ENCODE measurements at places on chromosomes 4 and X.

GRCh38 chrX:112473654-112474053, 206.1 kb downstream of the LHFPL1 start:
- DNase-seq = no peak

GRCh38 chr4:21872101-21872500, 76.5 kb downstream of the KCNIP4 start:
- no peak for DNase-seq

- no peak for DNase-seq
These were observed 231.0 kb downstream of the LDB2 start for GRCh38 chr4:16667464-16667863.

DNA sequence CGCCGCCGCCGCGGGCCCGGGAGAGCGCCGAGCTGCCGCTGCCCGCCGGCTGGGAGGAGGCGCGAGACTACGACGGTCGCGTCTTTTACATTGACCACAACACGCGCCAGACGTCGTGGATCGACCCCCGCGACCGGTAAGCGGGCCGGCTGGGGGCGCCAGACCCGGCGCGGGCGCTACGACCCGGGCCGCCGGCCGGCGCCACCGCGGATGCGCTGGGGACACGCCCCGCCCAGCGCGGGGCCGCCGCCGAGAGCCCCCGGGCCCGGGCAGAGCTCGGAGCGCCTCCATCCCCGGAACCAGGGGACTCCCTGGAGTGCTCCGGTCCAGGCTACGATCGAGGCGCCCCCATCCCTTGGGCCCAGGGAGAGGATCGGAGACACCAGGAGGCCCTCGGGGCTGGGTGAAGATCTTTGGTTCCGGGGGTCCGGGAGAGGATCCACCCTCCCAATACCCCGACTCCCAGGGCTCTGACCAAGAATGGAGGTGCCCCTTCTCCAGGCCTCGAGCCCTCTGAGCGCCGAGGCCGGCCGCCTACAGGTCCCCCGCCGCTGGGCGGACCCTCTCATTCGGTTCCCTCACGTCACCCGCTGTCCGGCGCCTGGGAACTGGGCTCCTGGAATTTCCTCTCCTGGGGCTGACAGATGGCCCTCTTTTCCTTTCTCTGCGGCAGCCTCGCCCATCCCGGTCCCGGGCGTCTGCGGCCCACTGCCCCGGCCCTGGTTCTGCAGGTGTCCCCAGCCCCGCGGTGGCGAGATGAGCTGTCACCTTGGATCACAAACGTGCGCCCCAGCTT, 48.8 kb downstream of the CLDN34 start:
- no peak for DNase-seq

- DNase-seq = no peak
These were observed 338.4 kb upstream of the GNPDA2 start for GRCh38 chr4:45064741-45065140.

- no peak for DNase-seq
These were observed 381.0 kb upstream of the BOD1L1 start for GRCh38 chr4:14008494-14008893.

GRCh38 chr4:145881989-145882388, 56.6 kb downstream of the ZNF827 start:
- no peak for DNase-seq

DNA sequence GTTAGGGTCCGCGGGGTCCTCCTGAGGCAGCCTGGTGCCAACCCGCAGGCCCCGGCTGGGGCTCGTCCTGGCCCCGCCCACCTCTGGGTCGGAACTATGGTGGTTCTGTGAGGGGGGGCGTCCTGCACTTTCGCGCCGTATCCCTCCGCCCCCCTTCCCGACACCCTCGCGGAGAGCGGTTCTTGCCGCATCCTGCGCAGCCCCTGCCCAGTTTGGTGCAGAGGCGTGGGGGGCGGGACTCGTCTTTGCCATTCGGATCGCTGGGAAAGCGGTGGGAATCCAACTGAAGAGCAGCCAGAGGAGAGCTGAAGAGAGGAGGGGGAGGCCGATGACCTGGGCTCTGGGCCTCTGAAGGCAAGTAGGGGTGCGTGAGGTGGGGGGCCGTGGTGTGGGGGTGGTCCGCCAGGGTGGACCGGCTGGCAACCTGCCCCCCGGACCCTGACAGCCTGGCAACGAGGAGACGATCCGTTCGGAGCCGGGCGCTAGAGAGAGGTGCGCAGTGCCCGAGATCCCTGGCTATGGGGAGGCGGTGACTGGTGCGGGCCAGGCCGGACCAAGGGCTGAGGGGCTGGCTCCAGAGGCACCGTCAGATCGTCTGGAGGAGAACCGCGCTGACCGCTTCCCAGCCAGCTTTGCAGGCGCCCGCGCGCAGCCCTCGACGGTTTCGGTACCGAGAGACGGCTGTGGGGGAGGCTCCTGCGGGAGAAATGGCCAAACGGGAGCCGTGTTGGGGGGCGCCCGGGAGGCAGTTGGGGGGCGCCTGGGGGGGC, at the start of gene GPRASP1:
GPRASP1 (plus strand) TSS at position 242 of the 770 bp plus-strand sequence. CDS start 2,431 bp downstream, outside the sequence.
- DNase-seq = no peak

DNA sequence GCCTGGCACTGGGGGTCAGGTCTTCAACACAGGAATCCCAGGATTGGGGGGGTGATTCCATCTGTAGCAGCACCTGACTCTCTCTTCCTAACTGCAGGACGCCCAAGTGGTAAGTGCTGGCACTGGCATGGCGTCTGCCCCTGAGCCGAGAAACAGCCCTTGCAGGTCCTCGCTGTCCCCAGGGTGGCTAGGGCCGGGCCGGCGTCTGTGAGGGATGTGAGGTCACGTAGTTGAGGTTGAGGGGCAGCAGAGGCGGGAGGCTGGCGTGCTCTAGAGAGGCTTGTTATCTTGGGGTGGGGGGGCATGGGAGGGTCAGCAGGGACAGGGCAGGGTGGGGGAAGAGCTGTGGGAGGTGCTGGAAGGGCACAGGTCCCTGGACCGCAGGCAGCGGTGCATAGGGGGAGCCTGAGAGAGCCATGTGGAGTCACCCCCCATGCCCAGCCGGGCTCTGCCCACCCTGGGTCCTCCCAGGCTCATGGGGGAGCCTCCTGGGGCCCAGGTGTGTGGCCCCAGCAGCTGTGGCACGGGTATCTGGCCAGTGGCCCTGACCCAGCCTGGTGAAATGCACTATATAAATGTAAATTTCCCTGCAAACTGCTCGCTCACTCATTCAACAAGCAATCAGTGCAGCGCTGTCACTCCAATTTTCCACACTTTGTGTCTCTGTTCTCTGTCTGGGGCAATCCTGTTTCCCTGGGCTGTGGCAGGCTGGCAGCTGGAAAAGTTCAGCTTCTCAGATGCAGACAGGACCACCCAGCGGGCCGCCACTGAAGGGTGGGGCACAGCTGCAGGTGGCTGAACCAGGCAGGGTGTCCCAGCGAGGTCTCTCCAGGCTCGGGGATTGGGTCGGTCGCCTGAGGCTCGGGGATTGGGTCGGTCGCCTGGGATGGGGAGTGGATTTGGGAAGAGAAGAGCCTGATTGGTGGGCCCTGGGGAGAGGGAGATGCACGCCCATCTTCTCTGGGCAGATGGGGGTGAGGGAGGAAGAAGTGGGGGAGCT, 102.2 kb upstream of the NKX1-1 start:
- DNase-seq = no peak
